ENCODE measurements at places on chromosomes 12 and 14.

GRCh38 chr12:124455336-124455735 is 112.1 kb downstream of the NCOR2 start:
- DNase-seq, result no peak

- peak; percentile 22 for DNase-seq
These were observed at the start of gene WNT1 for GRCh38 chr12:48978291-48978740. Gene WNT1 (plus strand): TSS chr12:48978322. CDS start chr12:48978651, 329 bp downstream.

- no peak for DNase-seq
These were observed 485 bp downstream of the PELI2 start for GRCh38 chr14:56118611-56119181.

- DNase-seq, result no peak
These were observed 15.7 kb downstream of the ANO6 start for GRCh38 chr12:45231515-45232145.

DNA sequence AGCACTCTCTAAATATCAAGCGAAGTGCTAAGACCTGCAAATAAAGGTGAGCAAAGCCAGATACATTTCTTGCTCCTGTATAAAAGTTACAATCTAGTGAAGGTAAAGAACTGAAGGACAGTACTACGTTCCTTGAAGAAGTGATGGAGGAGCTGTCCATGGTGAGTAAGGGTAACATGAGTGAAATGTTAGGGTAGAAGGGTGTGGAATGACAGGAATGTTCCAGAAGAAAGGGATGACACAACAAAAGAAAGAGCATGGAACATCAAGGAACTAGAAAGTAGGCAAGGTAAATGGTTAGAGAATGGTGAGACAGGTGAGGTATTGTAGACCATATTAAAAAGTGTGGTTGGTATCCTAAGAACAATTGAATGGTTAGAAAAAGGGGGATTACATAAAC is 272.4 kb downstream of the ACSS3 start:
- no peak for DNase-seq

- no peak for DNase-seq
These were observed 1.8 kb upstream of the GCN1 start for GRCh38 chr12:120196363-120196762.

- DNase-seq, result no peak
These were observed 92.3 kb upstream of the SLCO1C1 start for GRCh38 chr12:20602641-20603391.

DNA sequence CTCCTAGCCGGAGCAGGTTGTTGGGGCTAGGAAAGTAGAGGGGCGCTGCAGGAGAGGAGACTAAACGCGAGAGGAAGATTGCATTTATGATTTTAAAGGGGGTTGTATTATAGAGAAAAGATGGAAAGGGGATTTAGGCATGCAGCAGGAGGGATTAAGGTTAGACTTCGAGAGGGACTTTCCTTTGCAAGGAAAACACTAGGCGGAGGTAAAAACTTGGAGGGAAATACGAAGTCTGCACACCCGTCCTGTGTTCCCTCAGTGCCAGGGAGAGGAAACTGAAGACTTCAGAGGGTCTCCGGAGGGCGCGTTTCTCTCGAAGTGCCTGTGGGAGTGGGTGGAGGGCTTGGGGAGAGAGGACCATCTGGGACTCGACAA is 420 bp upstream of the PPP1R1A start:
- no peak for DNase-seq

DNA sequence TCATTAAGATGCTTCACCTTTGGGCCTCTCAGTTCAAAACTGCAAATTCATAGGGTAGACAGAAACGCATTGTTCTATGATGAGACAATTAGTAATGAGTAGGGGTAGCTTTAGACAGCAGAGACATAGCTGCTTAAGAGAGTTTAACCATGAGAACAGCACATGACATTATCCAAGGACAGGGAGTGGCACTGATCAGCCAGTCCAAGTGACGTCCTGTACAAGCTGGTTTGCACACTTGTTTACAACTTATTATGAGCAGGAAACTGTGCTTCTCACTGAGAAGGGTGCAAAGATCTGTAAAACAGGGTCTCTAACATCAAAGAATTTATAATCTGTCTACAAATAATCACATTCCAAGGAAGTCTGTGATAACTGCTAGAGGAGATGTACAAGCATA is 11.2 kb upstream of the SRSF5 start:
- DNase-seq, result no peak

DNA sequence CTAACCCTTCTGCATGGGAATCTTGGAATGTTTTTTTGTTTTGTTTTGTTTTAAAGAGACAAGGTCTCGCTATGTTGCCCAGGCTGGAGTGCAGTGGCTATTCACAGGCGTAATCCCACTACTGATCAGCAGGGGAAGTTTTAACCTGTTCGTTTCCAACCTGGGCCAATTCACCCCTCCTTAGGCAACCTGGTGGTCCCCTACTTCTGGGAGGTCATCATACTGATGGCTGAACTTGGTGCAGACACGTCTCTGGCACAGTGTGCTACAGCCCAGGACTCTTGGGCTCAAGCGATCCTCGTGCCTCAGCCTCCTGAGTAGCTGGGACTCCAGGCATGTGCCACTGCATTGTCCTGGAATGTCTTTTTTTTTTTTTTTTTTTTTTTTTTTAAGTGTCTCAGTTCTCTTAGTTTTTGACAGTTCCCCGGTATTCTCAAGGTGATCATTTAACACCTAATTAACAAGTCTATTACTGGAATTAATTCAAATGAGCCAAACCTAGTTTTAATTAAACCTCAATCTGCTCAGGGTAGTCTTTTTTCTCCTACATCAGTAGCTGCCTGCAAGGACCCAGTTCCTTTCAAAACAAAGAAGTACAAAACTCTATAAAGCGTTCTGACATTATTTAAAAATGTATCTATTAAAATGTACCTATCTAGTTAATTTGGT is 49.0 kb upstream of the ISM2 start:
- DNase-seq, result no peak

GRCh38 chr14:34220921-34221320 is 241.1 kb downstream of the SPTSSA start:
- DNase-seq, result no peak

- no peak for DNase-seq
These were observed 156.8 kb downstream of the PHETA1 start for GRCh38 chr12:111211910-111212757.

DNA sequence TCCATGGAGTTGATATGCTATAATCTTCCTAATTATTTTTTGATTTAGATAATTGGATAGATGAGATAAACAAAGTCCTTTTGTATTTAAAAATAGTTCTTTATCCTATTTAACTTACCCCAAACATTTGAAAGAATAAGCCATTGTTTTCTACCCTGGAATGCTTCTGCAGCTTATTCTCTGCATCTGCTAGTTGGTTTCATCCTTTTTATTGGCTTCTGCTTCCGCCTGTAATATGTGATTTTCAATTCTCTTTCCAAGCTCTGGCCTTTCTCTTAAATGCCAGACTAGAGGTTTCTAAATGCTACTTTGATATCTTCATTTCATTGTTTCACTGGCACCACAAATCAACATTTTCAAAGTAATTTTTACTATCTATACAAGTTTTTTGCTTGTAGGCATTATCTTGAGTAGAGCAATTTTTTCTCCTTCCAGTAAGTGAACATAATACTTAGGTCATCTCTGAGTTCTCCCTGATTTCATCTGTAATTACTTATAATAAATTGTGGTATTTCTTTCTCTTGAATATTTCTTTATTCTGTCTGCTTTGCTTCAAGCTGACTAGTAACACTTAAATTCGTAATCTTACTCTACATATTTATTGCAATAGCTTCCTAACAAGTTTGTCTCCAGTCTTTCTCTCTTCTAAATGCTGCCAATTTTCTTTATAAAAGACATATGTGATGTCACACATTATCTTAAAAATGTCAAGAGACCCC is 958.4 kb downstream of the SLC6A15 start:
- no peak for DNase-seq

GRCh38 chr12:94768398-94769046 is 118.2 kb upstream of the TMCC3 start:
- DNase-seq, result no peak

- DNase-seq, result no peak
These were observed 164.8 kb downstream of the ATP23 start for GRCh38 chr12:58106195-58106594.

- DNase-seq, result no peak
These were observed 118.7 kb upstream of the CDKN3 start for GRCh38 chr14:54278087-54278486.

DNA sequence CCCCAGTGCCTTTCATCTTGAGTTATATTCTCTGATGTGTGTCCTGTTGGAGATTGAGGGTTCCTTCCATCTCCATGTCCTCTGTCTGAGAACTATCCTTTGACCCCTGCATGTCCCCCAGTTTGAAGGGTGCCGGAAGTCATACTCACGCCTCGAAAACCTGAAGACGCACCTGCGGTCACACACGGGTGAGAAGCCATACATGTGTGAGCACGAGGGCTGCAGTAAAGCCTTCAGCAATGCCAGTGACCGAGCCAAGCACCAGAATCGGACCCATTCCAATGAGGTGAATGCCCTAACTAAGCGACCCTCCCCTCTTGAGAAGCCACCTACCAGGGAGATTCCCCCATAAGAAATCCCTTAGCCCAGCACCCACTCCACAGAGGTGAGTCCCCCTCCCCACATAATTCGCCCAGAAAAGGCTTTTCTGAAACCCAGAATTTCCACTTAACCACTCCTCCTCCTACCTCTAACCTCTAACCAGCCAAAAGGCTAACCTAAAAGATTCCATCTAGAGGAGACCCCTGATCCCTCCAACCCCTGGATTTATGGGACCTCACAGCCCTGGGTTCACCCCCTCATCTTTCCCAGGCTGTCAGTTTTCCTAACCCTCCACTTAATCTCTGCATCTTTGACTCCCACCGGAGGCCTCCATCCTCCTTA is 7.8 kb downstream of the GLI1 start:
- no peak for DNase-seq

DNA sequence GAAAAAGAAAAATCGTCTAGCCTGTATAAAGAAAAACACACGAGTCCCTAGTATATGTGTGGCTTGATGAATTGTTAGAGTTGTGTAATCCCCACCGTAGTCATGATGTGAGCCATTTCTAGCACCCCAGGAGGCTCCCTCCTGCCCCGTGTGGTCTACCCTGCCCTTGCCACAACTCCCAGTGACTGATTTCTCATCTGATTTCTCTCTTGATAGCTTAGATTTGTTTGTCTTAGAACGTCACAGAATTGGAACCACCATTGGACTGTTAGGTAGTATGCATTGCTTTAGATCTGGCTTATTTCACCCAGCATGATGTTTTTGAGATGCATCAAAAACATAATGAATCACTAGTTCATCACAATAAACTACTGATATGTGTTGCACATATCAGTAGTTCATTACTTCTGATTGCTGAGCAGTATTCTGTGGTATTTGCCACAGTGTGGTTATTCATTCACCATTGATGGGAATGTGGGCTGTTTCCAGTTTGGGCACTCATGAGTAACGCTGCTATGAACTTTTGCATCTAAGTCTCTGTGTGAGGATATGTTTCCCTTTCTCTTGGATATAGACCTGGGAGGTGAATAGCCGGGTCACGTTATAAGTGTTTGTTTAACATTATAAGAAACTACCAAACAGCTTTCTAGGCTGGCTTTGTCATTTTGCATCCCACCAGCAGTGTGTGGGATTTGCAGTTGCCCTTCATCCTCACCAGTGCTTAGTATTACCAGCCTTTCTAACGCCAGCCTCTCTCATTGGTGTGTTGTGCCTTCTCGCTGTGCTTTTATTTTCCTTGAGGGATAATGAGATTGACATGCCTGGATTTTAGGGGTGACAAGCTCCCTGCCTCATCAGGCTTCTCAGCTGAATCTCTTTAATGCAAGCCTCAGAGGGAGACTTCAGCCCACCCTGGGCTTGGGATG is 31.9 kb upstream of the NCOR2 start:
- DNase-seq, result no peak

DNA sequence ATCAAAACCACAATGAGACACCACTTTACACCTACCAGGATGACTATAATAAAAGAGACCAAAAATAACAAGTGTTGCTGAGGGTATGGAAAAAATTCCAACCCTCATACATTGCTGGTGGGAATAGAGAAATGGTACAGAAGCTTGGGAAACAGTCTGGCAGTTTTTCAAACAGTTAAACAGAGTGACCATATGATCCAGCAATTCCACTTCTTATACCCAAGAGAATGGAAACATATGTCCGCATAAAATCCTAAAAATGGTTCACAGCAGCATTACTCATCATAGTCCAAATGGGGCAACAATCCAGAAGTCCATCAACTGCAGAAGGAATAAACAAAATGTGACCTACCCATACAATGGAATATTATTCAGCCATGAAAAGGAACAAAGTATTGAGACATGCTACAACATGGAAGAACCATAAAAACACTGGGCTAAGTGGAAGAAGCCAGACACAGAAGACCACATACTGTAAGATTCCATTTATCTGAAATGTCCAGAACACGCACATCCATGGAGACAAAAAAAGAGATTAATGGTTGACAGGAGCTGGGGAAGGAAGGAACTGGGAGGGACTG is 44.5 kb downstream of the CHGA start:
- no peak for DNase-seq

GRCh38 chr12:57726151-57726883 is 12.2 kb downstream of the AGAP2 start:
- no peak for DNase-seq

DNA sequence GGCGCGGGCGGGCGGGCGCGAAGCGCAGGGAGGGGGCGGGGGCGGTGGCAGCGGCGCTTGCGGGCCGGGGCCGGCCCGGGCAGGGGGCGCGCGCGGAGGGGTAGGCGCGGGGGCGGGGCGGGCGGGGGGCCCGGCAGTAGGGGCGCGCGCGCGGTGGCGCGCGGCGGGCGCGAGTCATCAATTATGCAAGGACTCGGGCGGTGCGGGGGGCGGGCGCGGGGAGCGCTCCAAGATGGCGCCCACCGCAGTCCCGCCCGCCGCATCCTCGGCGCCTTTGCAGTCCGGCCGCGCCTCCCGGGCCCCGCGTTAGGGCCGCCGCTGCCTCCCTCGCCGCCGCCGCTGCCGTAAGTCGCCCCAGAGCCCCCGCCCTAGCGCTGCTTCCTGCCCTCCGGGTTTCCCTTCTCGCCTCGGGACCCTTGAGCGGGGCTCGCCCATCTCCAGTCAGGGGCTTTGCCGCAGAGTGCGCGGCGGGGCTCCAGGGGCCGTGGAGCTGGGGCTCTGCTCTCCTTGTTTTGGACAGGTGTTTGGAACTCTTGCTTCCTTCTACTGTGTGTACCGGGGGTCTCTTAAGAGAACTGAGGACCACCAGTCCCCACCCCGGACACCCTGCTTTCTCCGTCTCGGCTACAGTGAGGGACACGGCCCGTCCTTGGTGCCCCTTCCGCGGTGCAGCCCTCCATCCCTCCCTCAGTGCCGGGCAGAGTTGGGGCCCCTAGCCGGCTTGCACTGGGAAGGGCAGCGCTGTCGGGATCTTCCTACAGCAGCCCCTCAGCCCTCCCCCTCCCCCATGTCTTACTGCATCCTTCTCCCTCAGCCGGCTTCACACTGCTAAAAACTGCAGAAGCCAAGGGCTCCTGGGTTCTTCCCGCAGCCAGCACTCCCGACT is at the start of gene SCN8A:
TSS of gene SCN8A (plus strand) at position 218 of the 886 bp plus-strand sequence. CDS start 71,585 bp downstream, outside the sequence.
- DNase-seq, result peak; percentile 28

- DNase-seq, result no peak
These were observed 46.2 kb downstream of the PAWR start for GRCh38 chr12:79644274-79645234.

GRCh38 chr12:14775636-14775980 is 27.7 kb downstream of the WBP11 start:
- DNase-seq, result no peak

GRCh38 chr12:118188690-118189371 is 52.9 kb downstream of the PEBP1 start:
- no peak for DNase-seq

GRCh38 chr14:74965486-74966153 is 10.2 kb upstream of the PGF start:
- DNase-seq, result no peak

GRCh38 chr12:69602954-69603353 is 7.8 kb downstream of the LRRC10 start:
- no peak for DNase-seq

Measured in CD4-positive, alpha-beta T cell treated with Interleukin-15 for 1 hour (primary cell).